ENCODE measurements at places on chromosomes 5 and 9.

- no peak for DNase-seq
Observed at GRCh38 chr5:135028791-135029476, 5.1 kb downstream of the PITX1 start.

DNA sequence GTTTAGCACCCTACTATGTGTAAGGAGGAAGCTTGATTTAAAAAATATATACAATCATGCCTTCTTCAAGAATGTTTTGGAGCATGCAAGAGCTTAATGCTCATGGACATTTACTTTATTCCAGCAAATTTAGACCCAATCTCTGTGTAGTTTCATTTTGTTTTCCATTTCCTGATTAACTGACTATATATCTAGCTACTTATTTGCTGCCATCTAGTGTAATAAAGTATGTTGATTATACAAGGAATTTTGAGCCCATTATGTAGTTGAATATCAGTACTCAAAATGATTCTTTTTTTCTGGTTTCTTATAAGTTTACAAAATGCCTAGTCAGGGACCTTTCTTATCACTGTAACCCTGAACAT, 100.0 kb upstream of the CCDC152 start:
- DNase-seq = no peak

GRCh38 chr5:174327317-174327864, 281.9 kb downstream of the NSG2 start:
- DNase-seq = no peak

DNA sequence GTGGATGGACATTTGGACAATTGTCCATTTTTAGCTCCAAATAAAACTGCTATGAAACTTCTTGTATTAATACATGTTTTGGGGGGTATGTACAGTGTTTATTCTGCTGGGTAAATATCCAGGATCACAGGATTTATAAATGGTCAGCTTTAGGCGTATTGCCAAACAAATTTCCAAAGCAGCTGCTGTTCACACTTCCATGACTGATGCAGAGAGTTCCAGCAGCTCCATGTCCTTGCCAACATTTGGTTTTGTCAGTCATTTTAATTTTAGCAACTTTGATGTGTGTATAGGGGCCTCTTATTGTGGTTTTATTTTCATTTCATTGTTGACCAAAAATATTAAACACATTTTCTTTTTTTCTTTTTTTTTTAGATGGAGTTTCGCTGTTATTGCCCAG, 9.8 kb upstream of the SUSD1 start:
- DNase-seq = no peak

DNA sequence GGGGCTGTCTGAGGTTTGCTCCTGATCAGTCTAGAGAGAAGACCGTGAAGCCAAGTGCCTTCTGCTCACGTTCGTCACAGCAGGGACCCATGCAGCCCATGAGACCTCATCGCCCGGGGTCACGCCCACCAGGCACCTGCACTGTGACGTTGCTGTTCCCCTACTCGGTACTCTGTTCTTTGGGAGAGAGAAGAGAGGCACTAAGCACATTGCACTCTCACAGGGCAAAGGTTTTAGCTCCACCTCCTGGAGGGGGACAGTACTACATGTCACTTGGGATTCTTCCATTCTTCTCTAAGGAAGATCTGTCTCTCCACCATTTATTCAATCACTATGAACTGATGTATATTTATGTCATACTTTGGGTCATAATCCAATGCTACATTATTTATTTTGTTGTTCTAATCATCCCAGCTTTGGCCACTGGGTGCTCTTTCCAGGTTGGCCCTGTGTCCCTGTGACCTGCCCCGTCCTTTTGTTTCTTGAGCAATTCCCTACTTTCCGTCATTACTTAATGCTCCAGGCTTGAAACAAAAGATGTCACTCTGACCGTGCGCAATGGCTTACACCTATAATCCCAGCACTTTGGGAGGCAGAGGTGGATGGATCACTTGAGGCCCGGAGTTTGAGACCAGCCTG, 31.4 kb upstream of the BRD3 start:
- DNase-seq = peak; percentile 28

- DNase-seq = no peak
Observed at GRCh38 chr5:103526164-103526915, 36.2 kb downstream of the NUDT12 start.

DNA sequence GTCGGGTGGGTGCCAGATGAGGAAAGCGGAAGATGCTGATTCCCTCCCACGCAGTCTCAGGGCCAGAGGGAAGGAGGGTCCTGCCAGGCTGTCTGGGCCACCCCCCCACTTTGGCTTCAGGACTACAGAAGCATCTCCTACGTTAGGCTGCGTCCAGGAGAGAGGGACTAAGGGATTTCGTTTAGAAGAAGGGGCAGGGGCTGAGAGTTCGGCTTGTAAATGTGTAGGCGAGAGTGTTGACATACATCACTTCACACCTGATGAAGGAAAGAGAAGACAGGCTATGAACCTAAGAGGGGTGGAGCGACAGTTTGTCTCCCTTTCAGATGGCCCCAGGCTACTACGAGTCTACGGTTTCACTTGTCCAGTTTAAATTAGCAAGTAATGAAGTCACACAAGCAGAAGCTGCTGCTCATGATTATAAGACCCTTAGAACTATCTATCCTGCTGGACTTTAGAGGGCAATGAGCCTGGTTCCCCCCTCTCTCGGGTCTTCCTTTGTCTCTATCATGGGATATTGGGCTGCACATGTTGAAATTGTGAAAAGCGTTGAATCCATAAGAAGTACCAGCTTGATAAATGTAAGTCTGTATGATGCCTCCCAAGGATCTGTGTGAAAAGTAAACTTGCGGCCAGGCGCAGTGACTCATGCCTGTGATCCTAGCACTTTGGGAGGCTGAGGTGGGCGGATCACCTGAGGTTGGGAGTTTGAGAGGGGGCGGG, 193.0 kb downstream of the AOPEP start:
- DNase-seq = no peak
